ENCODE measurements at places on chromosomes 2 and 18. TPM values are rescaled to one million over a fixed set of nuclear protein-coding genes. Genes with fewer than 3 reads are reported as not detected.

GRCh38 chr2:15222856-15223255 lies 338.3 kb downstream of the NBAS start:
- no peak for DNase-seq

- no peak for DNase-seq
These were observed 48.3 kb downstream of the WDFY1 start for GRCh38 chr2:223896833-223897311.

- DNase-seq = no peak
These were observed 25.5 kb upstream of the SNED1 start for GRCh38 chr2:240972636-240973521.

DNA sequence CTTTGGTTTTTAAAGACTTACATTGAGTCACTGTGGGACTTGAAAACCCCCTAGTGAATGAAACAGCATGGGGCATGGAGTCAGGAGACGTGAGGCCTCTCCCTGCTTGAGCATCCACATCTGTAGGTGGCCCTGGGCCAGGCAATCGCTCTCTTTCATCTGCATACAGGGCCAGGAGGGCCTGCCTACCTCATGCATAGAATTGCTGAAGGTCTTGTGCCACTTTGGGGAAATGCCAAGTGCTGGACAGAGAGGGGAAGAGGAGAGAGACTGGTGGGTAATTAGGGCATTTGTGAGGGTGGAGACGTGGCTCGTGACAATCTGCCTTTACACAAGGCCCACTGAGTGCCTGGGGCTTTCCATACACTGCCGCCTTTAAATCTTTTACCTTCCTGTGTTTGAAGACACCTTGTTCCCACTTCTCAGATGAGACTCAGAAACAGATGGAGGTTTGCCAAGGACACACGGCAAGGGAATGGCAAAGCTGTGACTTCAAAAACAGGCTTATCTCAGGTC lies 322.2 kb upstream of the HS6ST1 start:
- DNase-seq = no peak

- DNase-seq = no peak
These were observed 2.7 kb upstream of the ASNSD1 start for GRCh38 chr2:189658306-189659212.

DNA sequence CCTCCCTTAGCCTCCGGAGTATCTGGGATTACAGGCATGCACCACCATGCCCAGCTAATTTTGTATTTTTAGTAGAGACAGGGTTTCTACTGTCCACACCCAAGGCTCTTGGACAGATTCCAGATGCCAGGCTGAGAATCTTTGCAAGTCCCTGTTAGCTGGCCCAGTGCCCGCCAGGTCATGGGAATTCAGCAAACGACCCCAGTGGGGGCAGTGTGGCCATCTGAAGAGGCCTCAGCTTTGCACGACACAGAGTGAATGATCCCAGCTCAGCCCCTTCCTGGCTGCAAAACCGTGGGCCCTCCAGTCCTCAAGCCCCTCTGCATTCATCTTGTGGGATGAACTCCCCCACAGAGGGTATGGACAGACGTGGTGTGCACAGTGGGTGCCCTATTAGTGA lies 179.5 kb upstream of the ID2 start:
- DNase-seq = no peak

- DNase-seq = no peak
These were observed 100.2 kb upstream of the EPAS1 start for GRCh38 chr2:46196871-46197462.

DNA sequence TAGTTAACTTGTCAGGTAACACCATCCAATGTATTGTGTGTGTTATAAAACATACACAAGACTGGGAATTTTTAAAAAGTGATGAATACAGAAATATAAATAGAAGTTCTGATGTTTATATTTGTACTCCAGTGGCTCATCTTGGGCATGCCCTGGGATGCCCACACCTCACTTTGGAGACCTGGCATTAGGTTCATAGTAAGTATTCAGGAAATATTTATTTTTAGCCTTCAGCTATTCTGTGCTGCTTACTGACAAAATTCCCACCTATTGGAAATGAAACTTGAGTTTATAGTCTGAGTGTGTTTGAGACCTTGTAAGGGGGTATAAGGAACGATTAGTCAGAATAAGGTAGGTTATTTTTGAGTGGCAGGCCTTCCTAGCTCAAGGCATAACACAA lies 67.5 kb downstream of the MYO1B start:
- DNase-seq = no peak

DNA sequence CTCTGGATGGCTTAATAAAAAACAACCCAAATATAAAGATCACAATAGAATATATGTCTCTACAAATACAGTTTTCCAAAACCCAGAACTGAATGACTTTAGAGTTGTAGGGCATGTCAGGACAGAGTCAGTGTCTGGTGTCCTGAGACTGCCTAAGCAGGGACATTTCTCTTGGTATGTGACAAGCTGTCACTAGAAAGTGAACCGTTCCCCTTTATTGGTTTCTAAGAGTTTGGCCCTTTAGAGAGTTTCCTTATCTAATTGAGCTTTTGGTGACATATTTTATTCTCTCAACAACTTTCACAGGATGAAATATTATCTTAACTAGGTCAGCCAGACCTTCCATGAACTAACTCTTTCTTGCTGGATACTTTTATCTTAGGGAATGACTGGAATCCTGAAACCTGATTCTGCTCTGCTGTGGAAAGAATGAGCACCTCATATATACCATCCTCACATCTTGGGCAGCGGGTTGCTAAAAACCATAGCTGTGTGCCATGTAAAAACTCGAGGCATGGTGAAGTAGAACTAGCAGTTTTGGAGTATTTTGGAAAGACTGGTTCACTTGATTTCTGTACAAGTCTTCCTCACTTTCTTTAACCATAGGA lies 54.8 kb downstream of the CAVIN2 start:
- DNase-seq = no peak

- DNase-seq = no peak
These were observed 319.0 kb upstream of the SOX11 start for GRCh38 chr2:5373200-5373599.

- DNase-seq = no peak
These were observed 12.6 kb upstream of the KCNG2 start for GRCh38 chr18:79784965-79785770.

DNA sequence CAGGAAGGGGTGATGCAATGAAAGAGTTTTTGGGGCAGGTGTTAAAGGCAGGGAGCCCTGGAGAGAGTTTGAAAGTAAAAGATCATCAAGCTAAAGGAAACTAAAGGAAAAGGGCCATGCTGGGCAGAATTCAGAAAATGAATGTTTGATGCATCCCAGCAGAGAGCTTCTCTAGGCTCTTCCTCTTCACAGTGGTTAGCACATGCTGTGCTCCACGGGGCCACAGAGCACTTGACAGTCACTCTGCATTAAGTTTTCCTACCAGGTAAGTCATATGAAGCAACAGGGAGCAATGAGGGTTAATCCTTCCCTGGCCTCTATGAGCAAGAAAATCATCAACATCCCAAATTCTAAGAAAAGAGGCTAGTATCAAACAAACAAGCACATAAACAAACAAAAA lies 895.2 kb downstream of the TRIB2 start:
- DNase-seq = no peak

DNA sequence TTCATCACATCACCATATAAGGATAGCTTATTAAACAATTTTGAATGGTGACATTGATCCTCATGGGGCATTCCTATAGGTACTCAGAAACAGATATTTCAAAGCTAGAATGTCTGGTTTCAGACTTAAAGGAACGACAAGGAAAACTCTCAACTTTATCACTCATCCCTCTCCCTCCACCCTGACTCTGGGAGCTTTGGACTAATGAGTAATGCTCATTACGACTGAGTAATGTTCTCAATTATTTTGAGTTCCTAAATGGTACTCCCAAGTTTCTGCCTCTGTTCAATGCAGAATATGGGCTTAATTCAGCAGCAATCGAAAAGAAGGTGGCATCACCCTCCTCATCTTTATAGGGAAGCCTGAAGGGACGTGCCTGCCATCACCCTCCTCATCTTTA lies 43.4 kb downstream of the RFX8 start:
- no peak for DNase-seq

GRCh38 chr2:166148500-166149400 lies 20.9 kb upstream of the SCN1A start:
- DNase-seq = no peak

- DNase-seq = no peak
These were observed 407.5 kb downstream of the RNF144A start for GRCh38 chr2:7324706-7325105.

DNA sequence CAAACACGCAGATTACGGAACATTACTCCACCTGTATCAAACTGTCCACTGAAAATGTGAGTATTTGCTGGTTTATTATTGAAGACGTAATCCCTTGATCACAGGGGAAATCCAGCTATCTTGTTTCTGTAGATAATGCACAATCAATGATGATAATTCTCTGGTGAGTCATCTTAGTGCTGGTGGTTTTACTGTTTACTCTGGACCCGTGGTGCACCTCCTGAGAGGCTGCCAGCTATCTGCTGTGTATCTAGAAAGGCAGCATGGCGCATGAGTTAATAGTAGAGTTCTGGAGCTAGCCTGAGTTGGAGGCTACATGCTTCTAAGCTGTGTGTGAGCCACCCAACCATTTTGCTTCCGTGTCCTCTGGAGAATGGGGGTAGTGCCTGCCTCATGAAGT lies 6.5 kb downstream of the NCAPH start:
- DNase-seq = no peak

DNA sequence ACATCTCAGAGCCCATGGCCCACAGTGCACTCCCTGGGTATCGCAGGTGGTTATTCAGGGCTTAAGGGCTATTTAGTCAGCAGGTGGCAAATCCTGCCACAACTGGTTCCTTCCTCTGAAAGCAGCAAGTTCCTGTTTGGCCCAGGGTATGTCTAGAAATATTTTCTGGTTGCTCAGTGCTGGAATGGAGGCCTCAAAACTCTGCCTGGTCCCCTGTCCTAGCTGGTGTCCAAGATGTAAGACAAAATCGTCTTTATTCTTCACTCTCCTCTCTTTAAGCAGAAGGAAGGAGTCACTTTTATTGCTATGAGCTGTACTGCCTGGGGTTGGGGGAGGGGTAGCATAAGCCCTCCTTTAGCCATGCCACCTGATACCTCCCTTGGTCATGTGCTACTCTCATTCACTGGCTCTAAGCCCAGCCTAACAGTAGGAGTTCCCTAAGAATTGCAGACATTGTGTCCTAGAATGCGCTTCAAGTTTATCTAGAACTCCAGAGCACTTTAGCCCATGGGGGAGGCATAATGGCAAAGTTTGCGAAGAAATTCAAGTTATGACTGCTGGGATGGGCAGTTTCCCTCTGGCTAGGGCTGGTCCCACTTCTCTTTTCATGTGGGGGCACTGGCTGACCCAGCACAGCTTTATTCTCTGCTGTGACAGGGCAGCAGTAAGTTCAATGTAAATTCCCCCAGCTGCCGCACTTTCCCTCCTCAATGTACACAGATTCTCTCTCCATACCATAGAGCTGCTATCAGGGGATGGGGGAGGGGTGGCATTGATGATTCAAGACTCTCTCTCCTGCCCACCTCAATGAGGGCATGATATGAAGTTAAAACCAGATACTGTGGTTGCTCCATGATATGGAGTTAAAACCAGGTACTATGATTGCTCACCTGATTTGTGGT lies 27.1 kb upstream of the CWC22 start:
- DNase-seq = no peak

DNA sequence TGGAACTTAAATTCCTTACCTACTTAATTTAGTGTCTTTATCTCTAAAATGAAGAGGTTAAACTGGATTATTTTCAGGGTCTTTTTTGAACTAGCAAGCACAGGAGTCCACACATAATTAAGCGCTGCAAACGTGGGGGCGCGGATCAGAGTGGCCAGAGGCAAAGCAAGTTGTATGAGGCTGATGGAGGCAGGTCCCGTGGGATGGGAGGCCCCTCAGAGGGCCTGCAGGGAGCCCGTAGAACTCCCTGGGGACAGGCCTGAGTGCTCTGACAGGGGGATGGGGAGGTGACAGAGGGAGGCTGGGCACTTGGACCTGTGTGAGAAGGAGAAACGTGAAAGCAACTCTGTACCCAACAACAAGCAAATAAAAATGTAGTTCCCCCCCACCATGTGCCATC lies 177.8 kb downstream of the ACKR3 start:
- no peak for DNase-seq

GRCh38 chr18:7447318-7448028 lies 119.6 kb upstream of the PTPRM start:
- DNase-seq = no peak

- no peak for DNase-seq
These were observed 183.5 kb upstream of the FAM98A start for GRCh38 chr2:33782395-33783230.

- no peak for DNase-seq
These were observed 880.6 kb upstream of the ID2 start for GRCh38 chr2:7801212-7801611.

GRCh38 chr2:130288467-130289403 lies 54.0 kb upstream of the IMP4 start:
- no peak for DNase-seq

Gene MDH1B
- 3.8 TPM for polyA plus RNA-seq

Gene CRACDL
- polyA plus RNA-seq = 7.2 TPM

Gene LINC00305
- polyA plus RNA-seq = not detected

Gene LYG1
- polyA plus RNA-seq = 1.7 TPM

Gene SCN2A
- 0.61 TPM for polyA plus RNA-seq

Gene GRB14
- 77.4 TPM for polyA plus RNA-seq

Gene DDX18
- 86.4 TPM for polyA plus RNA-seq

All from right lung (tissue), 10 donors.